ENCODE measurements at places on chromosomes 13 and 19.

DNA sequence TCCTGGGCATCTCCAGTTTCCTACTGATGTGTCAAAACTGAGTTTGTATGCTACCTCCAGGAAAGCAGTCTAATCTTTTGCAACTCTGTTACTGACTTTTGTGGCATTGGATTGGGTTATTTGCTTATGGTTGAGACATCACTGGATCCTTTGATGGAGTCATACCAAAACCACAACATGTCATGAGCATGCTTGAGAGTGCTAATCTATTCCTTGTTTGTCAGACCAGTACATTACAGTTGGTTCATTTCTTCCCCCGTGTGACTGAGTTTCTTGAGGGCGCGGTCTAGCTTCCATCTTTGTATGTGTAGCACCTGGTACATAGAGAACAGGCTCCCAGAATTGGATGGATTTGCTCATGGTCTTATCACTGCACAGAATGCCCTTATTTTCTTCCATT is 43.2 kb downstream of the SUGT1 start:
- DNase-seq, result no peak

DNA sequence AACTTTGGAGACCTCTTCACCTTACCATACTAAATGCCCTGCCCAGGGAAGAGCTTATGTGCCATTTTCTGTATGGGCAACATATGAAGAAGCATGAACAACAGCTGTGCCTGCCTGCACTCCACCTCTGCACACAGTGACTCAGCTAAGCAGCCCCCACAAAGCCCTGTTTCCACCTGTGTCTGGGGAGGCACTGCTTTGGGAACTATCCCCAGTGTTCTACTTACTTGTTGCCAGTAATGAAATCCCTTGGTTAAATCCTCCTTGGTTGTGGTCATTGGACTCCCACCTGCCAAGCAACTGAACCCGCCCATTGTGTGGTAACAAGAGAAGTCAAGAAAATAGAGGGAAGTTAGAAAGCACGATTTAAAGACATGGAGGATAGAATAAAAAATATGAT is 84.6 kb downstream of the NALCN start:
- DNase-seq, result no peak

- no peak for DNase-seq
Measured at GRCh38 chr13:58893396-58893795, 1261.9 kb downstream of the PCDH17 start.

- DNase-seq, result no peak
Measured at GRCh38 chr13:95378603-95379002, 77.4 kb upstream of the ABCC4 start.

DNA sequence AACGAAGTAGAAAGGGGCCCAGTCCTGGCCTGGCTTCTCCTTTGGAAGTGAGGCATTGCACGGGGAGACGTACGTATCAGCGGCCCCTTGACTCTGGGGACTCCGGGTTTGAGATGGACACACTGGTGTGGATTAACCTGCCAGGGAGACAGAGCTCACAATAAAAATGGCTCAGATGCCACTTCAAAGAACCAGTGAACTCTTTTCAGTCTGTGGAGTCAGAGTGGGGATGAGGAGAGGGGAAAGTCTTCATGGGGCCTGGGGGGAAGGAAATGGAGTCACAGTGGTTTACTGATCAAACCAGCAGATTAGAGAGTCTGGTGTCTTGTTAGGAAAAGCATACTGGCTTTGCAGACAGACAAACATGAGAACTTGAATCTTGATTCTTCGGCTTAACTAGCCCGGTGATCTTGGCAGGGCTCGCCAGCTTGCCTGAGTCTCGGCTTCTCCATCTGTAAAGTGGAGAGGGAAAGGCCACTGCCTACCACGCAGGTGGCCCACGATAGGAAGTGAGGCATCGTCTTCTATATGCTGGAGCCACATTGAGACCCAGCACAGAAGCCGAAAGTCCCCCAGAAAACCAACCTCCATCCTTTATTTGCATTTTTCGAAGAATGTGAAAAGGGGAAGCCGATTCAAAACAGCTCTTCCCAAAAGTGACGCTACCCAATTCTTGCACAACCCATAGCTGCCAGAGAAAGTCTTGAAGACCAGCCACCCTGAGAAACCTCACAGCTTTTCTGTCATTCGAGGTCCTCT is at the start of gene FFAR1:
Gene FFAR1, plus strand, starts transcription at position 732 of the 759 bp plus-strand sequence. CDS start 3,650 bp downstream, outside the sequence.
- DNase-seq, result no peak

DNA sequence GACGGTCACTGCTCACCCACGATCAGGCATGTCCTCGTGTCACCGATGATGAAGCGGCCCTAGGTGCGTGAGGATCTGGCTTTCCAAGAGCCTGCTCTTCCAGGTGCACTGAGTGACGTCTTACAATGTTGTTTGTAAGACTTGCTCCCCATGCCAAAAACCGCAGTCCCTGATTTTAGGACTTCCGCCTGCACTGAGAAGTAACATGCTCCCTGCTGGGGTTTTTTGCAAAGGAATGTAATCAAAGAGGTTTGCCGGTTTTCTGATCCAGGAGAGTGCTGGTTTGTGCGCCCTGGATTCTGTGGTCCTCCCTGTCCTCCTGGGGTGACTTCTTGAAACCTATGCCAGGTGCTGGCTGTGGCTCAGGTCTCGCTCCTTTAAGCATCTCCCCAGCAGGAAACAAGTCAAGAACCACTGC is 38.8 kb downstream of the MYO9B start:
- no peak for DNase-seq
